ENCODE measurements at places on chromosomes 3 and 15. TPM values are rescaled to one million over a fixed set of nuclear protein-coding genes. Genes with fewer than 3 reads are reported as not detected.

DNA sequence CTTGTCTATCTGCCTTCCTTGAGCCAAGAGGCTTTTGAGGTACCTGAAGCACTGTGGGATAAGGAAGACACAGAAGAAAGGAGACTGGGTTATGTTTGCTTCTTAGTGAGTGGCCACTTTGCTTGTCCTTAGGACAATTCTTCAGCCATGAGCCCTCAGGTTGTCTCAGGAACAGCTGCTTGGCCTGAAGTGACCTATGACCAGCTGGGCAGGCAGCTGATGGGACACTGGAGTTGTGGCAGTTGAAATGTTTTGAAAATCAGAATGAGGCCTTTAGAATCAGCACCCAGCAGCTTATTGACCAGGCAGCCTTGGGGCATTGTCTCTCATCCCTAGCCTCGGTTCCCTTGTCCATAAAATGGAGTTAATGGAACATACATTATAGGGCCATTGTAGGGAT lies 37.0 kb downstream of the RBP2 start:
- H3K27ac ChIP-seq = no peak overlapping the region
- no peaks in the 10 kb centered on the region for H3K4me1 ChIP-seq
- H3K36me3 ChIP-seq = no peaks in the 10 kb centered on the region
- H3K4me3 ChIP-seq = no peak overlapping the region

DNA sequence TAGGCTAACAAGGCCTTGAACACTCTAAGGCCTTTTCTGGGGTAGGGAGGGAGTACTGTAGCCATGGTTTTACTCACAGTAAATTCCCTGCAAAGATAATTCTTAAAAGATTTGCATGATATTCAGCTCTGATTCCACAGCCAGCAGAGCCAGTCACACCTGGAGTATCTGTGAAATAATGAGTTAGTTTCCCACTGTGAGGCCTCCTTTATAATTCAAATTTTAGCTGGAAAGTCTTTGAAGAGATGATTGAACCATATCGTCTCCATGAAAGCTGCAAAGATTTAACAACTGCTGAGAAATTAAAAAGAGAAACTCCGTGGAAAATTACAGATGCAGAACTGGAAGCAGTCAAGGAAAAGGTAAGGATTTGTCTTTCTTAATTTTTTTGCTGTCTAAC lies 32.3 kb upstream of the DUT start:
- H3K27ac ChIP-seq = no peak overlapping the region
- H3K27me3 ChIP-seq = no peaks in the 10 kb centered on the region
- H3K4me1 ChIP-seq = no peaks in the 10 kb centered on the region
- no peak for DNase-seq

GRCh38 chr15:67076147-67076843 lies 10.9 kb downstream of the SMAD3 start:
- no peak overlapping the region for H3K4me3 ChIP-seq
- DNase-seq = no peak
- H3K27me3 ChIP-seq = no peaks in the 10 kb centered on the region
- H3K4me1 ChIP-seq = peaks cover 87% of the 10 kb centered on the region
- H3K36me3 ChIP-seq = no peaks in the 10 kb centered on the region

DNA sequence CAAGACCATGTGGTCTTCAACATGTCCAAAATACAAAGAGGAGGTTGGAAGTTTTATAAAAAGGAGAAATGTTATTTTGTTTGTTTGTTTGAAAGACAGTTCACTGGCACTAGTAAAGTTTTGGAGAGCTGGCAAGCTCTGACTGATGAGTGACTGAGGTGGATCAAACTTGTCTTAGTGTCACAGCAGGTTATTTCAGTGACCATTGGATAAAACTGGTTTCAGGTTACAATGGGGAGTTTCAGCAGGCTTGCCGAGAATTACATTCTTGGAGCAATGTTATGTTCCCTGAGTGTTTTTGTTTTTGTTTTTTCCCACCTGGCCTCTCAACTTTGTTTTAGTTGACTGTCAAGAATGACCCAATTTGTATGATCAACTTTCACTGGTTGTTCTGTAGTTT lies 414.5 kb upstream of the ARHGEF26 start:
- H3K27ac ChIP-seq = no peak overlapping the region
- DNase-seq = no peak
- H3K27me3 ChIP-seq = no peaks in the 10 kb centered on the region

DNA sequence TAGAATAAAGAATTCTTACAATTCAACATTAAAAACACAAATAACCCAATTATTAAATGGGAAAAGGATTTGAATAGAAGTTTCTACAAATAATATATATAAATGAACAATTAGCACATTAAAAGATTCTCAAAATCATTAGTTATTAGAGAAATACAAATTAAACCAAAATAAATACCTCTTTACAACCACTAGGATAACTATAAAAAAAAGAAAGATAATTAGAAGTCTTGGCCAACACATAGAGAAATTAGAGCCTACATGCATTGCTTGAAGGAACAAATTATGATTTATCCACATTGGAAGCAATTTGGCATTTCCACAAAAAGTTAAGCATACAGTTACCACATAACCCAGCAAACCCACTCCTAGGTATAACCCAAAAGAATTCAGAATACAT lies 502.3 kb upstream of the UBE2E2 start:
- no peak overlapping the region for H3K27ac ChIP-seq
- no peaks in the 10 kb centered on the region for H3K27me3 ChIP-seq
- no peak overlapping the region for H3K4me3 ChIP-seq
- no peak for DNase-seq
- H3K36me3 ChIP-seq = no peaks in the 10 kb centered on the region

DNA sequence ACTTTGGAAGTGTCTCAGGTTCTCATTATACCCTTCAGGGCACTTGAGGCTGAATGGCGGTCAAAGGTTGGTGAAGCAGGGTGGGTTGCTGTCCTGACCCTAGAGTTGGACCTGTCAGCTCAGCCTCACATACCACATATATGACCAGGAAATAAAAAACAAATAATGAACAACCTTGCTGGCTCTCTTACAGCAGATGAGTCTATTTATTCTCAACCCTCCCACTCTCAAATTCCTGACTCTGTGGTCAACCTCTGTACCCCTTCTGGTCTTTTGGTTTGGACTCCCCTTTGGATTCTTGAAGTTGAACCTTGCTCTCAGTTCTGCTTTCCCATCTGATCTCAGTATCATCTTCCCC lies 16.9 kb downstream of the PPP2R3A start:
- no peaks in the 10 kb centered on the region for H3K27me3 ChIP-seq
- no peaks in the 10 kb centered on the region for H3K4me1 ChIP-seq
- H3K27ac ChIP-seq = no peak overlapping the region
- no peak overlapping the region for H3K4me3 ChIP-seq

- H3K4me3 ChIP-seq = no peak overlapping the region
- DNase-seq = no peak
- H3K4me1 ChIP-seq = no peaks in the 10 kb centered on the region
- no peaks in the 10 kb centered on the region for H3K27me3 ChIP-seq
- no peak overlapping the region for H3K27ac ChIP-seq
Measured at GRCh38 chr3:54366839-54367238, 244.5 kb downstream of the CACNA2D3 start.

DNA sequence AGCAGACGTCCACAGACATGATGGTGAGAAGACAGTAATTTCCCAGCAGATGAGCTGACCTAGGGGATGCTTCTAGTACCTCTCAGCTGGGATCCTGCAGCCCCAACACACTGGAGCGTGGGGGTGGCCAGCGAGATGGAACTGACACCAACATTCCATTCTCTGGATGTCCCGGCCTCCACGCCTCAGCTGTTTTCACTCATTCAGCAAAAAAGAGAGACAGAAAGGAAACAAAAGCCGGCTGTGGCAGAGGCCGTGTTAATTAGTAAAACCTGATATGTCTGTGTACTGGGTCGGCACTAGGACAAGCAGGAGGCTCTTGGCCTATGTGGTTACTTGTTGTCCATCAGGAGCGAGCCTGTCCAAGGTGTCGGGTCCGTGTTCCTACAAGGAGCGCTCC lies 82.6 kb upstream of the MYZAP start:
- H3K4me1 ChIP-seq = no peaks in the 10 kb centered on the region
- no peak overlapping the region for H3K4me3 ChIP-seq
- no peaks in the 10 kb centered on the region for H3K36me3 ChIP-seq
- no peak for DNase-seq
- no peak overlapping the region for H3K27ac ChIP-seq

- no peaks in the 10 kb centered on the region for H3K27me3 ChIP-seq
- no peak overlapping the region for H3K27ac ChIP-seq
- H3K4me1 ChIP-seq = no peaks in the 10 kb centered on the region
- no peak overlapping the region for H3K4me3 ChIP-seq
Measured at GRCh38 chr15:96672629-96673028, 342.1 kb downstream of the NR2F2 start.

DNA sequence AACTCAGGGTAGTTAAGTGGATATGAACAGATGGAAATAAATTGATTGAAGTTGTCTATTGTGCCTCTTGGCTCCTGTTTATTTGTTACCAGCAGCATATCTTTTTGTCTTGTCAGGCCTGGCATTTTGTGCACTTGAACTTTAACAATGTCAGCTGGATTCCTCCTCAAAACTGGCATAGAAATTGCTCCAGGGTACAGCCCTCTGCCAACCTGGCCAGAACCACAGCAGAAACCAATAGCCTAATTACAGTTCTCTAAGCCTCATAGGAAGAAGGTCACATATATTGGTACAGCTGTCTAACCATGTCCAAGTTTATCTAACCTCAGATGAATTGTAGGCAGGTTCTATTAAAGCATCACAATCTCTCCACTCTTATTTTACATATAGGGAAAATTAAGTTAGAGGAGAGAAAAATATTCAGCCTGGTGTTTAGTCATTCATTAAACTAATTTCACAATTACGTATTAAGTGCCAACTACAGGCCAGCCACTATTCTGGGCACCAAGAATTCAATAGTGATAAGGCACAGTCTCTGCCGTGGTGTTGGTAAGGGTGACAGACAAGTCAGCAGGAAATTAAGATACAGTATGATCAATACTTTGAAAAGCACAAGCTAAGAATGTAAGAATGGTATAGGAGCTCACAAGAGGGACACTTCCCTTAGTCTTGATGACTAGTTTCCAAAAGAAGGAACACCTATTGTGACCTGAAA lies 452.9 kb upstream of the NECTIN3 start:
- DNase-seq = no peak
- no peak overlapping the region for H3K27ac ChIP-seq
- no peaks in the 10 kb centered on the region for H3K27me3 ChIP-seq
- H3K4me3 ChIP-seq = no peak overlapping the region

- DNase-seq = no peak
- H3K4me1 ChIP-seq = no peaks in the 10 kb centered on the region
- H3K36me3 ChIP-seq = peaks cover 17% of the 10 kb centered on the region
- no peaks in the 10 kb centered on the region for H3K27me3 ChIP-seq
- no peak overlapping the region for H3K27ac ChIP-seq
- no peak overlapping the region for H3K4me3 ChIP-seq
Measured at GRCh38 chr3:142209655-142210054, 15.7 kb downstream of the GK5 start.

- DNase-seq = no peak
- H3K27me3 ChIP-seq = peaks cover 15% of the 10 kb centered on the region
- no peak overlapping the region for H3K4me3 ChIP-seq
- H3K36me3 ChIP-seq = no peaks in the 10 kb centered on the region
- H3K27ac ChIP-seq = no peak overlapping the region
Measured at GRCh38 chr15:74830868-74831267, 4.4 kb downstream of the CPLX3 start.

GRCh38 chr15:67834581-67835296 lies 5.1 kb downstream of the RNU6-1 start:
- peaks cover 46% of the 10 kb centered on the region for H3K4me1 ChIP-seq
- DNase-seq = peak; percentile 11
- H3K27ac ChIP-seq = no peak overlapping the region
- H3K4me3 ChIP-seq = peak overlapping the region; percentile 54

DNA sequence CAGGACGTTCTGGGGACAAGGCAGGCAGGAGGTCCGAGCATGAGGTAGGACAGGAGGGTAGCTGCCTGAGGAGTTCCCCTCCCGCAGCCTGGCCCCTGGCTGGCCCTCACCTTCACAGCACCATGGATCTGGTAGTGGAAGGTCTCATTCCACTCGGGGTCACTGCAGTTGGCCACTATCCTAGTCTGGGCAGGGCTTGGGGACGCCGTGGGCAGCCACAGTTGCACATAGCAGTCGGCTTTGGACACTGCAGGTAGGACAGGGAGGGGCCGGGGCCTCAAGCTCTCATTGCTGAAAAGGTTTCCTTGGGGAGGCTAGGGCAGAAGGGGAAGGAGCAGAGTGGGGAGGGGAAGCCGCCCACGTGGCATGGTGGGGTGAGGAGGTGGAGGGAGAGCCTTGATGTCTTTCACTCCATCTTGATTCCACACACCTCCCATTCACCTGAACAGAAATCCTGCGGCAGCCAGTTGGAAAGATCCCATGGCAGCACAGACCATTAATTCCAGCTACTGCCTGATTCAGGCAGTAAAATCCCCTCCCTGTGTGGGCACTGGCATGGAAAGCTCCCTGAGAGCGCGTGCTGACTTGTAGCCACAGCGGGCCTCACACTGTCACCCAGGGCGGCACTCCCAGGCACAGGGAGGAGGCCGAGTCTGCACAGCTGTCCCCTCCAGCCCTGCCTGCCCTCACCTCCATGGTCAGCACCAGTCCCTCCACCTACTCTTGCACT lies 2.1 kb downstream of the PLA2G4F start:
- H3K27ac ChIP-seq = no peak overlapping the region
- H3K4me3 ChIP-seq = no peak overlapping the region
- no peak for DNase-seq
- no peaks in the 10 kb centered on the region for H3K4me1 ChIP-seq
- no peaks in the 10 kb centered on the region for H3K36me3 ChIP-seq

DNA sequence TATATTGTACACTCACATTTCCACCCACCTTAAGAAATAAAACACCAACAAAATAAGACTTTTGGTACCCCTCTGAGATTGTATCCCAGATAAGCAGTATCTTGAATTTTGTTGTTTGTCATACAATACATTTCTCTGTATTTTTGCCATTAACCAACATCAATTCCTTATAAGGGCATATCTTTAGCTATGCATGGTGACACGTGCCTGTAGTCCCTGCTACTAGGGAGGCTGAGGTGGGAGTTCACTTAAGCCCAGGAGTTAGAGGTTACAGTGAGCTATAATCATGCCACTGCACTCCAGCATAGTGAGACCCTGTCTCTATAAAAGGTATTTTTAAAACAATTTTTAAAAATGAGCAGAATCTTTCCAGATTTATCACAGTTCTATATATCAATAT lies 32.5 kb upstream of the STXBP5L start:
- H3K4me3 ChIP-seq = no peak overlapping the region
- no peaks in the 10 kb centered on the region for H3K4me1 ChIP-seq
- no peak overlapping the region for H3K27ac ChIP-seq

GRCh38 chr3:162605651-162606204 lies 1109.1 kb downstream of the OTOL1 start:
- H3K27ac ChIP-seq = no peak overlapping the region
- no peak for DNase-seq
- no peaks in the 10 kb centered on the region for H3K4me1 ChIP-seq
- H3K4me3 ChIP-seq = no peak overlapping the region

GRCh38 chr15:76433798-76434400 lies 97.3 kb downstream of the ISL2 start:
- H3K27ac ChIP-seq = no peak overlapping the region
- no peak for DNase-seq
- no peaks in the 10 kb centered on the region for H3K36me3 ChIP-seq
- no peak overlapping the region for H3K4me3 ChIP-seq
- no peaks in the 10 kb centered on the region for H3K4me1 ChIP-seq
- H3K27me3 ChIP-seq = no peaks in the 10 kb centered on the region

GRCh38 chr15:48866141-48866563 lies 11.8 kb upstream of the EID1 start:
- H3K27ac ChIP-seq = no peak overlapping the region
- no peak overlapping the region for H3K4me3 ChIP-seq
- H3K4me1 ChIP-seq = no peaks in the 10 kb centered on the region
- no peaks in the 10 kb centered on the region for H3K36me3 ChIP-seq
- no peak for DNase-seq

FAM131A gene
- total RNA-seq = 2.4 TPM

KNG1 gene
- total RNA-seq = not detected

PYGO1 gene
- not detected for total RNA-seq

NR1I2 gene
- total RNA-seq = 0.35 TPM

KBTBD12 gene
- not detected for total RNA-seq

HRG gene
- not detected for total RNA-seq

All from CD8-positive, alpha-beta memory T cell (primary cell).